ENCODE measurements at places on chromosomes 2 and 18.

GRCh38 chr2:139209586-139209985, 429.4 kb upstream of the NXPH2 start:
- DNase-seq, result no peak

GRCh38 chr2:207110715-207111114, 55.0 kb downstream of the KLF7 start:
- DNase-seq, result no peak

DNA sequence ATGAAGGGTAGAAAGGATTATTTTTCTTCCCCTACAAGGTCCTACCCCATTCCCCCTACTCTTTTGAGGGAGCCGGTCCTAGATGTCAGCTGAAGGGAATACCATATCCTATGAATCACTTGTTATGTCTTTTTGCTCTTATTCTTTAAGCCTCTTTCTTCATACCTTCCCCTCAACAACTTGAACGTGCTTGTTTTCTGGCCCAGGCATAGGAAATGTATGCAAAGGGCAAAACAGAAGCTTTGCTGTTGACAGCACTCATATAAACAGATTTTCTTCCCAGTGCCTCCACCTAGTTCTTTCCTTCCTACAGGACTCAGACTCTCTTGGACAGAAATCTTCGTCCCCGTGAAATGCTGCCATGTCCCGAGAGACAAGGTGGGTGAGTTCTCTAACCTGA, 64.6 kb downstream of the TMEM17 start:
- no peak for DNase-seq

DNA sequence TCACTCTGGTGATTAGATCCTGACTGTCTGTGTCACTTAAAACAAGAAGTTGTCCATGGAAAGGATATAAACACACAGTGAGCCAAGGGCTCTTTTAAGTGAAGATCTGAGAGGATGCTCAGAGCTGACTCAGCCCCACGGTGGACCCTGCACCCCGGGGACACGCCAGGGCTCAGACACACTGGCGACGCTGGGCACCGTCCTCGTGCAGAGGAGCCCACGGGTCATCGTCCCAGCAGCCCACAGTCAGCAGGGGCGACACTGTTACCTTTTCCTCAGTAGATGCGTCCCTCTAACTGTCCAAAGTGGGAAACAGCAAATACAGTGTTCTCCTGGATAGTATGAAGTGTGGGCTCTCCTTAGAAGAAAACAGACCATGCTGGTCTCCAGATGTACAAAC, 225.6 kb downstream of the HDAC4 start:
- no peak for DNase-seq

- DNase-seq, result no peak
Observed at GRCh38 chr2:148540022-148540421, 104.5 kb upstream of the EPC2 start.
